Stimulated activated CD8-positive, alpha-beta memory T cell treated with anti-CD3 and anti-CD28 coated beads, Interleukin-7, amount 100 ng/mL, for 1 hour (primary cell): ENCODE measurements at places on chromosomes 3 and 15.

DNA sequence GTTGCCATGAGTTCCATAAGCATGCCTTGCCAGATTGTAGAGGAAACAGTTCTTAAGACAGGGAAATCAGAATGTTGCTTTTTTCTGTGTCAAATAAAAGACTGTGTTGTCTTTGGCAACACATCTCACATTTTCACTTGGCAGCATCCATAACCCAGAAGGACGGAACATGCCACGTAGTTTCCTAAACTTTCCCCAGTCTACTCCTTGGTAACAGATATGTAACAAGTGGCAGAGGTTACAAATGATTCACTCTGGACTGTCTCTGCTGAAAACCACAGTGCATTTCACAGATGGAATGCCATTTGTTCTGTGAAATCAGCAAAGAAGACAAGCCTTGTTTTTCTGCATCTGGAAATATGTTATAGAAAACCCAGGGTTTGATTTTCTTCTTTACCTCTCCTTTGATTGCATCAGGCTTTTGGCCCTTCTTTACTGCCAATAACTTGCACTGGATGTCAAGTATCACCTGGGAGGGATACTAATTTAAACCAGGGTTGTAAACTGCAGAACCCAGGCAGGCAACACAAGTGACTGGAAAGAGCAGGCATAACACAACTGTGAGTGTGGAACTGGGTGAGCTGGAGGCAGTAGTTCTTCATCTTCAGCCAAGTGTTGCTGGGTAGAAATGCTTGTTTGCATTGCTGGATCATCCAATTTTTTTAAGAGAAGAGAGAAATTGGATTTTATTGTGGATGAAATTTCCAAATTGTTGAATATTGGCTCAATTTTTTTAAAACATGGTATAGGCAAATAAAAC is 124.4 kb upstream of the FOXB1 start:
- no peak for DNase-seq

DNA sequence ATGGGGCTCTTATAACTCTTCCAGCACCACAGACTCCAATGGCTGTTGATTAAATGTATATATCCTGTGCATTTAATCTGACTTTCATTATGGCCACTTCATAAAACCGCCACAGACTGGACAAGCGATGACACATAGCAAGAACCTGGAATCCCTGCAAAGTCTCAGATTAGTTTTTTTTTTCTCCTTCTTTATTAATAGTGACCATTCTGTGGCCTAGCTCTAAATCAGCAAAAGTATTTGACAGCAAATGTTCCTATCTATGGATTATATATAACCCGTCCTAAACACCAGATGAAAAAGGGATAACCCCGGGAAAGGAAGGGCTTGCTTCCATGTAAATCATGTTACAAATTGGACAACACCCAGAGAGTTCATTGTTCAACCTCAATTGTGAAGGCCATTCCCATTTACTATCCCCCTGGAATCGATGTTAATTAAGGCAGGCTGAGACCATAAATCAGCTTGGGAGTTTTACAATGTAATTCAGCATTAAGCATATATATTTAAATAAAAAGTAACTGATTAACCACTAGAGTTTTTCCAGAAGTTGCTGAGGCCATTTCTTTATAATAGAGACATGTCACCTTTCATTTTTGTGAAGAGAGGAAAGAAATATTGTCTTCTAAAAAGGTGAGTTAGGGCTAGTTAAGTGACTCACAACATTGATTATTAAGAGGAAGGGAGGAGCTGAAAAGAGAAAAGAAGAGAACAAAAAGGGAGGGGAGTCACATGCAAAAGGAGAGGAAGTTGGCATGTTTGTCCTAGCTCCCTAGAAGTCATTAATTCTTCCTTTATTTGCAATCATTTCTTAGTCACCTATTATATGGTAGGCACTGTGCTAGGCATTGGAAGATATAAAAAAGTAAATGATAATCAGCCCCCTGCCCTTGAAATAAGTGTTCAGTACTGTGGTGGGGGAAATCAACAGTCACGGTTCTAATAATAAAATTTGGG is 26.2 kb downstream of the ALDH1A2 start:
- DNase-seq: no peak

DNA sequence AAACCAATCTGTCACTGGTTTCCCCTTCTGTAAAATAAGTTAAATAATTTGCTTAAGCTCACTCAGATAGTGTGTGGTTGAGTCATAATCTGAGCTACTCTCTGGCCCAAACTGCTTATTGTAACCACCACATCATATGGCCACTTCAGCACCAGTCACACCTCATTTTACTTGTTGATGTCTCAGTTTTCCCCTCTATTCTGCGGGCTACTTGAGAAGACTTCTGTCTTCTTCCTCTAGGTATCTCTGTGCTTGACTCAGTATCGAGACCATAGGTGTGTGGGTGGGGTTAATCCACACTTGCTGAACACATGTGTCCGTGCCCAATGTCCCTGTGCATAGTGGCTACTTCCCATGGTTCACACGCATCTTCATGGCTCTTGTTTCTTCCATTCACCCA is 32.9 kb downstream of the CRYGS start:
- DNase-seq: no peak

DNA sequence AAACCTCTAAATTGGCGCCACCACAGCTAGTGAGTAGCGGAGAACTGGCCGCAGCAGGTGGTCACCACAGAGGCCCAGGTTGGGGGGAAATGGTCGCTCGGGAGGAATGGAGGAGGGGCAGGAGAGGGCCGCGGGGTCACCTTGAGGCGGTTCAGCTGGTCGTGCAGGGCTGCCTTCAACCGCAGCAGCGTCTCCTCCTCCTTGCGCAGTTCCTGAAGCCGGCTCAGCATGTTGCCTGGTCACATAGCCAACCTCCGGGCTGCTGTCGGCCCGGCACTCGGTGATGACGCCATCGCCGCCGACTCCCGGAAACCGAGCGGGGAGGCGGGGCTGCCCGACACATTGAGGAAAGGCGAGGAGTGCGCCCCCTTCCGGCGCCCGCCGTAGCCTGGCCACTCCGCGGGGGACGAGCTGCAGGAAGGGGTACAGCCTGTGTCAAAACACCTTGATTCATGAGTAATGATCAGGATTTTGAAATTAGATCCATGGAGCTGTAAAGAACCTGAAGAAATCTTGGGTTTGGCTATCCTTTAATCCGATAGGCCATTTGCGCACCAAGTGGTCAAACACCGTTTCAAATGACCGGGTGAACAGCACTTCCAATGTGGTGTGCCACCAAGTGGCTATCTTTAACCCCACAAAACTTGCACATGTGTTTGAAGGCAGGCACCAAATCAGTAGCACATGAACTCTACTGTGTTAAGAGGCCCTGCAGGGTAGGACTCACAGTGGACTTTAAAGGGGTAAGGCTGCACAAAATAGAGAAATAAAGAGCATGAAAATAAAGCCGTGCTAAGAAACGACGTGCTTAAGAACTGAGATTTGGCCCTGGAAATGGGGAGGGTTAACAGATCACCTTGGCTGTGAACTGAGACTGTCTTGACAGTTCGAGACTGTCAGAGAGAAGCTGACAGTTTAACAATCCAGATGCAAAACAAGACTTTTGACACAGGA is at the start of gene SNAPC5:
TSS of gene SNAPC5 (minus strand) at position 261 of the 954 bp plus-strand sequence. CDS start at position 230, 31 bp downstream.
- DNase-seq: peak; percentile 93

DNA sequence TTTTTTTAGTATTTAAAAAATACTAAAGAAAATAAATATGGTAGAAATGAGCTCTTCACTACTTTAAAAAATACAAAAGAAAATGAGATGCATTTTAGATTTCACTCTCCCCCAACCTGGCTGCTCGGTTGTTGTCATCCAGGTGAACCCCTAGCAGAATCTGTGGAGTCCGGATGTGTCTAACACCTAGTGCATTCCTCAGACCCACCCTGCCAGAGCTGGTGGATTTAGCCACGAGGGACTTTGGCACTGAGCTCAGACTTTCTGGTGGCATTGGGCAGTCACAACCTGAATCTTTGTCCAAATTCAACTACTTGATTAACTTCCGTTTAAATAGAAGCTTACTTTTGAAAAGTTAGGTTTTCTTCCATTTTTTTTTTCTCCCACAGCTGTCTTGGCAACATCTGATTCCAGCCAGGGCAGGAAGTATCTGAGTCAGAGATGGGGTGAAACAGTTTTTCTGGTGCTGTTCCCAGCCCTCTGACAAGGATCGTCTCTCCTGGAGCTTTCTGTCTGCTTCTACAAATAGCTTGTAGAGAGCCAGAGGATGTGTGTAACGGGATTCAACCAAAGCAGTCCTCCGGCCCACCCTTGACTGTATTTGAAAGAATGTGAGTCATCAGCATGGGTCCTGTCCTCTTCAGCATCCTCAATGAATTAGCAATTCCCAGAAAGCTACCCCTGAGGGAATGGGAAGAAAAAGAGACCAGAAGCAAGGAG is 301.8 kb upstream of the MCTP2 start:
- no peak for DNase-seq
